ENCODE measurements at places on chromosomes 7 and 10.

DNA sequence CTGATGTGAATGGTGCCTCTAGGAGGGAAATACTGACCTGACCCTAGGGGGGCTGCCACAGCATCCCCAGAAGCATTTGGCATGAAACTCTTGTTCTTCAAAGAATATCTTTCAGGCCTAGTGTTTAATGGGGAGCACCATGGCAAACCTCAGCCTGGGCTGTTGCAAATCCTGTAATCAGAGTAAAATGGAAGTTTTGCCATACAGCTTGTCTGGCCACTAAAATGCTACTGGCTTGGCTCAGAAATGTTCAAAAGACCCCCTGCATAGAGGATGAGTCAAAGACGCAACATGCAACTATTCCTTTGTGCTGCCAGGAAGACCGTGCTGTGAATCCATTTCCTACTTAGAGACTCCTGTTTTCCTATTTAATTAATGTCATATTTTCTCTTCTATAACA lies 26.7 kb downstream of the HECW1 start:
- DNase-seq = no peak

DNA sequence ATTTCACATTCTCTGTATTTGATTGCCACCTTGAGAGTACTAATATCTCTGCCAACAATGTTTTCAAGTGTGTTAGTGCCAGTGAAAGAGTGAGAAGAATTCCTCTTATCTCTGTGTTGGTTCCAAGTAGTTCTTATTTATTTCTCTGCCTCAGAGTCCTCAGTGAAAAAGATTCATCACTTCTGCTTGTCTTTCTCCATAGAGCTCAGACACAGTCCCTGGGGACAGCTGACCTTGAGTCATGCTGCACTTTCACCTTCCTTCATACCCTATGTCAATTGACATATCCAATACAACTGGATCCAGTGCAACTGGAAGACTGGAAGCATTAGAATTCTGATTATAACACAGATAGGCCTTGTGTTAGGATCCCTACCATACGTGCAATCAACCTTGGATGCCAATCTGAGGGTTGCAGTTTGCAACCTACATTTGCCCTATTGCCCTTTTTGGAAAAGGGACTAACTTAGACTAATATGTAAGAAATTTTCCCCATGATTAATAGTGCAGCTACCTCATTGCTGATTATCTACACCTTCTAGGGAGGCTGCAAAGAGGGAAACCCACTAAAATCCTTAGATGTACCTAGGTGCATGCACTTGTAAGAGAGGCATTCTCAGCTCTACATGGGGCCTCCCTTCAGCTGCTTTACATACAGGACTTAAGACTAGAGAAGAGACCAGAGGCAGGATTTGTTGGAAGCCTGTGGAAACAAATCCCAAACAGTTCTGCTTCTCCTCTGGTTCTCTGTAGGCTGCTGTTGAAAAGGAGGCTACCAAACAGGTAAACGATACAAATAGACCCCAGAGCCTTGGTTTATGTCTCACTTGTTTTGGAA lies 8.4 kb downstream of the IFIT2 start:
- no peak for DNase-seq

DNA sequence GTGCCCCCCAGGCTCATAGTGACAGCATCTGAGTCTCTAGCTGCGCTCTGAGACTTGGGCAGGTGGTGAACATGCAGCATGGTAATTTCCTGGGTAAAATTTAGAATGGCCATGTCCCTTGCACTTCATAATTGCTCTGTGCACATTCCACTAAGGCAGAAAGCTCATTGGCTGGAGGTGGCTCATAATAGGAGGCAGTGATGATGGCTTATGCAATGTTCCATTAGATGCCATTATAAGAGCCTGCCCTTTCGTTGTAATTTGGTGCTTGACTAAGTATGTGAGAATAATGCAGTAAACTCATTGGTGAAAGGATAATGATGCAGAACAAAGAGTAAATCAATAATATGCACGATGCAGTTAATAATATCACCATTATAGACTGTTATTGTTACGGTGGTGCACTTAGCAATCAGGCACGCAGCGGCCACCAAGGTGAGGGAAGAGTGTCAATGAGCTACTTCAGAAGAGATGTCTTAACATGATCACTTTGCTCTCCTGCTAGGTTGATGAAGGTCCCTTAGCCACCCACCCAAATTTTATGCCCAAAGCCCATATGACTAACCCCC lies 545.9 kb downstream of the KCNMA1 start:
- no peak for DNase-seq

- no peak for DNase-seq
Observed at GRCh38 chr7:127557803-127558202, 27.6 kb downstream of the GCC1 start.
